ENCODE measurements at places on chromosomes 3 and 15. TPM values are rescaled to one million over a fixed set of nuclear protein-coding genes. Genes with fewer than 3 reads are reported as not detected.

LMAN1L gene
- 0.21 TPM for total RNA-seq

OR5H14 gene
- total RNA-seq = not detected

DUOX1 gene
- 0.10 TPM for total RNA-seq

BOC gene
- not detected for total RNA-seq

IL17RE gene
- 0.10 TPM for total RNA-seq

ABI3BP gene
- 0.10 TPM for total RNA-seq

CCDC39 gene
- not detected for total RNA-seq

Measured in mononuclear cell (primary cell).